ENCODE measurements at places on chromosomes 3 and 15.

DNA sequence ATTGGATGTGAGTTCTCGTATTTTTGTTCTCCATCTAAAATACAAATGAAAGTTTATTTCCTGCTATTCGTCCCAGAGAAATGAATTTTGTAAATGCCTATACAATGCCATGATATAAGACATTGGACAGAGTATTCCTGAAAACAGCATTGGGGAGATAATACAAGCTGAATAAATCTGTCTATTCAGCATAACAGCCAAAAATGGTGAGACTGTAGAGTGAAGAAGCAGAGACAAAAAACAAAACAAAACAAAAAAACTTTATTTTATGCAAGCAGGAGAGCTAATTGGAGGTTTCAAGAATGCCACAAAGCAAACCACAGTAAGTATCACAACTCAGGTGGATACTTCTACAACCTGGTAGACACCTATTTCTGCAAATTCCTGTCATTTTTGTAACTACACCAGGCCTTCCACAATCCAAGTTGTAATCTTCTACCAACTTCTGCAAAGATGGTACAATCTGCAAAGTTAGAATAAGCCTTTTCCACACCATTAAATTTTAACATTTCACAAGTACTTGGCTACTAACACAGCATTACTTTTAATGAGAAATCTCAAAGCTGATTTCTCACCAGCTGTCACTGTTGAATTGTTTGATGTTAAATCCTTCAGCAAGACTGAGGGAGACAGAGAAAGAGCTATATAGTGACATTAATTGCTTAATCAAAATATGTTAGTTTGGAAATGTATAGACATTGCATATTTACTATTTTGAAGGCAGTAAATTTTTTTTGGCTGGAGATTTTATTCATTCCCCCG is 163.1 kb downstream of the CLSTN2 start:
- H3K4me3 ChIP-seq: no peak overlapping the region
- no peaks in the 10 kb centered on the region for H3K36me3 ChIP-seq
- no peaks in the 10 kb centered on the region for H3K4me1 ChIP-seq
- H3K27ac ChIP-seq: no peak overlapping the region
- H3K27me3 ChIP-seq: no peaks in the 10 kb centered on the region

DNA sequence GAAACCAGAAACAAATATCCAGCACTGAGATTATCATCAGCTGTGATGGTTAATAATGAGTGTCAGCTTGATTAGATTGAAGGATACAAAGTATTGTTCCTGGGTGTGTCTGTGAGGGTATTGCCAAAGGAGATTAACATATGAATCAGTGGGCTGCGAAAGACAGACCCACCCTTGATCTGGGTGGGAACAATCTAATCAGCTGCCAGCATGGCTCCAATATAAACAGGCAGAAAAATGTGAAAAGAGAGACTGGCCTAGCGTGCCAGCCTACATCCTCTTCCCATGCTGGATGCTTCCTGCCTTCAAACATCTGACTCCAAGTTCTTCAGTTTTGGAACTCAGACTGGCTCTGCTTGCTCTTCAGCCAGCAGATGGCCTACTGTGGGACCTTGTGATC is 869.5 kb downstream of the SI start:
- H3K4me1 ChIP-seq: no peaks in the 10 kb centered on the region
- no peaks in the 10 kb centered on the region for H3K27me3 ChIP-seq
- no peak overlapping the region for H3K27ac ChIP-seq
- no peak for DNase-seq
- no peaks in the 10 kb centered on the region for H3K36me3 ChIP-seq

- no peak for DNase-seq
- peaks cover 15% of the 10 kb centered on the region for H3K4me1 ChIP-seq
- H3K27me3 ChIP-seq: no peaks in the 10 kb centered on the region
- no peaks in the 10 kb centered on the region for H3K36me3 ChIP-seq
- H3K27ac ChIP-seq: no peak overlapping the region
- no peak overlapping the region for H3K4me3 ChIP-seq
Measured at GRCh38 chr3:139653582-139653981, 24.2 kb downstream of the NMNAT3 start.

DNA sequence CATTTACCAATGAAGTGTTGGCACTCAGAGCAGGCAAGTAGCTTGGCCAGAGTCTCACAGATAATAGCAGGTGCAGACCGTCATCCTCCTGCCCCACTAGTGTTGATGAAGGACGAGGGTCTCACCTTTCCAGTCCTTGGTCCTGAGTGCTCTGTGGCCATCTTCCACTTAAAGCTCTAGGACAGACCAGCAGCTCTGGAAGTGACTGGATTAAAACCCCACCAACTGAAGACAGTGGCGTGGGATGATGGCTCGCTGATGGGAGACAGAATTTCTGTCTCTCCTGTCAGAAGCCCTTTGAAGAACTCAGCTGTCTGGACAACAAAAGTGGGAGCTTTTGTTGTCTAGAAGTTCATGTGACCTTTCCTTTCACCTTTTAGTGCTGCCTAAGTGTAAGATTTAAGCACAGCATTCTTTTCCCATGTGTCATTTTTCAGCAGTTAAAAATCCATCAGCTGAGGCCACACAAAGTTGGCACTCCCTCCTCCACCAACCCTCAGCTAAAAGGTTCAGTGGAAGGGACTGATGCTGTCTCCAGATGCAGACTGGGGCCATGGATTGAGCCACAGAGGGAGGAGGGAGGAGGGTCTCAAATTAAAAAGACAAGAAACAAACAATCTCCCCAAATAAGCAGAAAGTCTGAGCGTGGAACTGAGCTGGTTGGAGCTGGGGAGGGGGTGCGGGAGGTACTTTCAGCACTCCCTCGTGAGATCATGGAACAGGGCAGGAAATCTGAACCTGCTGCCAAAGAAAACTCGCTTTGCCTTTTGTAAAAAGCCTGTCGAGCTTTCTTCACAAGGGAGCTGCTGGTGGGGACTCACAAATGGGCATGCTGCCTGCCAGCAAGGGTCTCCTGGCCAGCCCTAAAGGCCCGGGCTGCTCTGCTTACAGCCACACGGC is 148.5 kb upstream of the CTDSPL start:
- no peak for DNase-seq
- no peak overlapping the region for H3K27ac ChIP-seq
- no peaks in the 10 kb centered on the region for H3K27me3 ChIP-seq

DNA sequence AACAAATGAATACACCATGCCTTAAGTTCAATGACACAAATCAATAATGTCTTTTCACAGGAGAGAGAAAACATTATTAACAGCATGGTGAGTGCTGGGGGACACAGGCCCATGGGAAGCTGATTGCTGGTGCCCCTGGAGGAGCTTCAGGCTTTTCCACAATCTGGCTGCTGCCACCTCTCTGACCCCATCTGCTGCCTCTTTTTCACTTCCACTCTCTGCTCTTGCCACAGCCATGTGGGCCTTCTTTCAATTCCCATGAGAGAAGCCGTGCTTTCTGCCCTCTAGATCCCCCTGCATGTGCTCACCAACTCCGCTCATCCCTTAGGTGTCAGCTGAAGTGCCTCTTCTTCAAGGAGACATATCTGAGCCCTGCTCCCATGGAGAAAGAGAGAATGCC is 21.0 kb upstream of the CTXND1 start:
- no peak for DNase-seq
- H3K36me3 ChIP-seq: no peaks in the 10 kb centered on the region
- H3K27ac ChIP-seq: no peak overlapping the region
- H3K4me1 ChIP-seq: no peaks in the 10 kb centered on the region
